ENCODE measurements at places on chromosomes 4 and X. TPM values are rescaled to one million over a fixed set of nuclear protein-coding genes. Genes with fewer than 3 reads are reported as not detected.

C4orf51 gene
- total RNA-seq = not detected

TREX2 gene
- 6.1 TPM for total RNA-seq

PPBP gene
- total RNA-seq = 12.4 TPM

TRIM61 gene
- total RNA-seq = 1.2 TPM

CCKAR gene
- 0.49 TPM for total RNA-seq

COX7B gene
- 231 TPM for total RNA-seq

PDE6B gene
- total RNA-seq = 5.5 TPM

ZNF595 gene
- total RNA-seq = 28.7 TPM

MAGEA11 gene
- not detected for total RNA-seq

DCLK2 gene
- total RNA-seq = 11.7 TPM

CHIC1 gene
- 7.7 TPM for total RNA-seq

C4orf54 gene
- 15.6 TPM for total RNA-seq

RBMXL3 gene
- not detected for total RNA-seq

MAGEA8 gene
- total RNA-seq = not detected

ERCC6L gene
- 1.8 TPM for total RNA-seq

CXorf49 gene
- not detected for total RNA-seq

MAGEA2 gene
- not detected for total RNA-seq

PHOX2B gene
- total RNA-seq = not detected

STARD8 gene
- total RNA-seq = 4.5 TPM

SATL1 gene
- total RNA-seq = 0.20 TPM

ETDA gene
- total RNA-seq = not detected

GRIA3 gene
- total RNA-seq = 7.3 TPM

KLHL4 gene
- total RNA-seq = 3.2 TPM

TRPC5OS gene
- not detected for total RNA-seq

ANAPC4 gene
- total RNA-seq = 30.2 TPM

TLL1 gene
- 5.8 TPM for total RNA-seq

IDH3G gene
- total RNA-seq = 26.6 TPM

TBX22 gene
- not detected for total RNA-seq

UGT2B10 gene
- total RNA-seq = not detected

GAB1 gene
- total RNA-seq = 51.5 TPM

CCSER1 gene
- 12.3 TPM for total RNA-seq

ADGRG4 gene
- total RNA-seq = not detected

PFKFB1 gene
- total RNA-seq = 3.3 TPM

DGKK gene
- not detected for total RNA-seq

LSM6 gene
- 33.3 TPM for total RNA-seq

DMD gene
- total RNA-seq = 87.0 TPM

ODAPH gene
- not detected for total RNA-seq

HSFX4 gene
- total RNA-seq = not detected

IL21 gene
- not detected for total RNA-seq

RHOXF2B gene
- not detected for total RNA-seq

CSTF2 gene
- 8.9 TPM for total RNA-seq

CT45A1 gene
- total RNA-seq = not detected
